Endothelial cell of umbilical vein (primary cell): ENCODE measurements at places on chromosomes 3 and 15. TPM values are rescaled to one million over a fixed set of nuclear protein-coding genes. Genes with fewer than 3 reads are reported as not detected.

GRCh38 chr15:68023307-68024101, 30.6 kb upstream of the PIAS1 start:
- no peak overlapping the region for H3K4me3 ChIP-seq
- H3K36me3 ChIP-seq = no peaks in the 10 kb centered on the region
- H3K4me1 ChIP-seq = no peaks in the 10 kb centered on the region
- peaks cover 1% of the 10 kb centered on the region for H3K27me3 ChIP-seq

Gene ABTB1
- total RNA-seq = 14.0 and 15.2 TPM in 2 replicates

Gene AGBL1
- total RNA-seq = not detected in 2 replicates

Gene TMEM207
- not detected in 2 replicates for total RNA-seq

DNA sequence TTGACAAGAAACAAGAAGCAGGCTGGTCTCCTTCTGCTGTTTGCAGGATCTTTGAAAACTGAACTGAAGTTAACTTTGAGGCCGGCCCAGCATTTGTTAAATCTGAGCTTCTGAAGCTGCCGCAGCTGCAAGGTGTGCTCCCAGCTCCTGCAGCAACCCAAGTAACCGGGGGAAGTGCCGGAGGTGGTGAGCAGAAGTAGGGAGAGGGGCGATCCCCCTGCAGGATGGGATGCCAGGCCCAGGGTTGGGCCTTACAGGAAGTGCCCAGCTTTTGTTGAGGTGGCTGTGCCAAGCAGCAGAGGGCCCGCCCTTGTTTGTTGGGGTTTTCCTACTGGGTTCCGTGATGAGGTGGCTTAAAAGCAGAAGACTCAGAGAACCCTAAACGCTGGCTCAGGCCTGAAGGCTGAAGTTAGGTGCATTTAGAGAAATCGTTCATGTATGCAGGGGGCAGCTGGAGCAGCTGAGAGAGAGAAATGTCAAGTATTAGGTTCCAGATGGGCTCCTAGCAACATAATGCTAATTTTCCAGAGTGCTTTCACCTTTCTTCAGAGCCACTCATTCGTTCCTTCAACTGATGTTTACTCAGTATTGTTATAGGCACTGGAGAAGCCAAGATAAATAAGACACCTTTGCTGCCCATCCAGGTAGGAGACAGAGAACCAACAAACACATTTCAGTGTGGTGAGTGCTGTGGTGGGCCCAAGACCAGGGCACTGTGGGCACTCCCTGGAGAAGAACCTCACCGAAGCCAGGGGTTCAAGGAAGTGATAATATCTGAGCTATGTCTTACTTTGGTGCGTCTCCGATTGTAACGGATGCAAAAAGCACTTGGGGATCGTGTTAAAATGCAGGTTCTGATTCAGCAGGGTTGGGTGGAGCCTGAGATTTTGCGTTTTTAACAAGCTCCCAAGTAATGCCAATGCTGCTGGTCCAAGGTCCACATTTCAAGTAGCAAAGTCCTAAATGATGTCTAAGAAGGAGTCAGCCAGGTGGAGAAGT, 42.2 kb upstream of the PLCL2 start:
- DNase-seq = no peak
- H3K36me3 ChIP-seq = no peaks in the 10 kb centered on the region
- no peak overlapping the region for H3K27ac ChIP-seq
- no peak overlapping the region for H3K4me3 ChIP-seq

GRCh38 chr3:117837391-117837790, 1127.8 kb downstream of the TUSC7 start:
- H3K27ac ChIP-seq = no peak overlapping the region
- DNase-seq = no peak
- no peak overlapping the region for H3K4me3 ChIP-seq
- H3K36me3 ChIP-seq = no peaks in the 10 kb centered on the region
- no peaks in the 10 kb centered on the region for H3K4me1 ChIP-seq

GRCh38 chr3:151306168-151306810, 10.3 kb downstream of the GPR87 start:
- H3K4me1 ChIP-seq = no peaks in the 10 kb centered on the region
- H3K27me3 ChIP-seq = peaks cover 2% of the 10 kb centered on the region
- no peak for DNase-seq
- no peaks in the 10 kb centered on the region for H3K36me3 ChIP-seq

DNA sequence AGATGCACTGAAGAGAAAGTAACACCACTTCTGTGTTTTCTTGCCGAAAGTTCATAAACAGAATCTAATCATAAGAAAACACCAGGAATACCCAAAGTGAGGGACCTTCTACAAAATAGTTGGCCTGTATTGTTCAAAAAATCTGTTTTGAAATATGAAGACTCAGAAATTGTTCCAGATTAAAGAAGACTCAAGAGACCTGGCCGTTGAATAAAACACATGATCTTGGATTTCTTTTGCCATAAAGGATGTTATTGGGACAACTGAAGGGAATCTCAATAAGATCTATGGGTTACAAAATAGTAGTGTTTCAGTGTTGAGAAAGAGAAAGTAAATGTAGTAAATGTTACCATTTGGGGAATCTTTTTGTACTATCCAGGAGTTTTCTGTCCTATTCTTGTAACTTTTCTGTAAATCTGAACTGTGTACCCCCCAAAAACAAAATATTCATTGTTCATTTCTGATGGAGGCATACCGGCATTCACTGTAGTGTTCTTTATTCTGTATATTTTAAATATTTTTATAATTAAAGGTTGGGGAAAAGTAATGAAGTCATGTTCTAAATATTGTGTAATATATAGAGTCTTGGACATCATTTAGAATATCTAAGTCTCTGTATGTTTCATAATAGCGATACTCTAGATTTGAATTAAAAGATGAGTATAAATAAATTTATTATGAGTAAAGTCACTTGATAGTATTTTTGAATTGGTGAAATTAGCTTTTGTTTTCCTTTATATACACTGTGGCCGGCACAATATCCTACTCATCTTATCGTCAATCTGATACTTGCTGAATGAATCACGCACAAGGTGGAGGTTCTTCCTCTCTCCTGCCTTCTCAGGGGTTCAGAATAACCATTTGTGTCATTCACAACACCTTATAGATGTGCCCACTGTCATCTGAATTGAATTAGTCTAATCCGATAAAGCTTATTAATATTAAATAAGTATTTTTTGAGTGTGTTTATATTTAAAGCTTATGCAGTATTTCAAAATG, 66.7 kb downstream of the TRAK1 start:
- peaks cover 34% of the 10 kb centered on the region for H3K4me1 ChIP-seq
- no peak overlapping the region for H3K4me3 ChIP-seq
- no peaks in the 10 kb centered on the region for H3K27me3 ChIP-seq
- DNase-seq = no peak
- no peak overlapping the region for H3K27ac ChIP-seq

DNA sequence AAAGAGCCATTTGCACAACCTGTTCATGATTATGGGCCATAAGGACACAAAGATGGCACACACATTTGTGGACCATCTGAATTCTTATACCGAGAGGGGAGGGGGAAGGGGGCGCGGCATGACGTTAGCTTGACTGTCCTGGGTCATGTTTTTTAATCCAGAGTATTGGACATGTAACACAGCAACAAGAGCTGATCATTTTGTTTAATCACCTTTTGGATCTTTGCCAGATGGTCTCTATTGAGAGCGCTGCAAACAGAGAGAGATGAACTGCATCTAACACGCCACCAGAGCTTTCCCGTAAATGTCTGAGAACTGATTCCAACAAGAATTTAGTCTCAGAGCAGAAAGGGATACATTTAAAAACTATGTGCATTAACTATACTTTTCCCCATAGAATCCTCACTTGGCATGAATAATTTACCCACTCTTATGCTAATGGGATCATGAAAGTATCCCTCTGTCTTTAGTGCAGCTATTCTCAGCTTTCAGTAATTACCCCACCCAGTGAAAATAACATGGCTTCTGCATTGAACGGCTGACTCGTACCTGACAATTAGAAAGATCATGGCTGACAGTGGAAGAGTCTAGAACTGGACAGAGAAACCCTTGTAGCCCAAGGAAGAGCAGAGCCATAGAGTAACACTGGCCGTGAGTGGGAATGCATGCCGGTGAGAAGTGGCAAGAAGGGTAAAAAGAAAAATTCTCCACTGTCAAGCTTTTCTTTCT, 22.6 kb downstream of the MEIS2 start:
- H3K36me3 ChIP-seq = peaks cover 2% of the 10 kb centered on the region
- DNase-seq = no peak
- no peaks in the 10 kb centered on the region for H3K27me3 ChIP-seq
- H3K4me1 ChIP-seq = peaks cover 7% of the 10 kb centered on the region

Gene TIGIT
- not detected in 2 replicates for total RNA-seq

GRCh38 chr15:98727115-98728040, 79.0 kb downstream of the IGF1R start:
- peak overlapping the region; percentile 98 for H3K27ac ChIP-seq
- no peaks in the 10 kb centered on the region for H3K36me3 ChIP-seq
- no peak overlapping the region for H3K4me3 ChIP-seq
- no peaks in the 10 kb centered on the region for H3K27me3 ChIP-seq
- peak; percentile 92 for DNase-seq

Gene SEMA6D
- total RNA-seq = 22.5 and 26.7 TPM in 2 replicates

Gene ENTPD3
- total RNA-seq = not detected in 2 replicates

- H3K27ac ChIP-seq = no peak overlapping the region
- peak; percentile 29 for DNase-seq
- H3K4me3 ChIP-seq = no peak overlapping the region
- H3K4me1 ChIP-seq = no peaks in the 10 kb centered on the region
- peaks cover 4% of the 10 kb centered on the region for H3K27me3 ChIP-seq
- H3K36me3 ChIP-seq = no peaks in the 10 kb centered on the region
Observed at GRCh38 chr15:89971592-89971997, 29.5 kb upstream of the ZNF710 start.

Gene SLC12A1
- total RNA-seq = not detected in 2 replicates

DNA sequence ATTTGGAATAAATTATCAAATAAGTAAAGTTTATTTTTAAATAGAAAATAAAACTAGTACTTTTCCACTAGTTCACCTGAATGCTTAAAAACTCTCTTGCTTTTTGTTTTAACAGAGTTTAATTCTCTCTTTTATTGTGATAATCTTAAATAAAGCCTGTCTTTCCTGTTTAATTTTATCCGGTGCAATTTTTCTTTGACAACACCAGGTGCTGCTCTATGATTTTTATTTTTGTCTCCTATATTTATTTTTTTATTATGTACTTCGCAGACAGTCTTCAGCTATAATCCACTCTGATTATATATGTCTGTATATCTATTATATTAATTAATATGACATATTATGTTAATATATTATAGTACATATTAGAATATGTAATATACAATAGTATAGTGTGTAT, 1293.0 kb upstream of the EPHA6 start:
- no peak overlapping the region for H3K27ac ChIP-seq
- no peaks in the 10 kb centered on the region for H3K27me3 ChIP-seq
- H3K4me3 ChIP-seq = no peak overlapping the region
- DNase-seq = no peak
- H3K36me3 ChIP-seq = no peaks in the 10 kb centered on the region

Gene WDR93
- not detected in 2 replicates for total RNA-seq

GRCh38 chr3:190305406-190305805, 16.8 kb downstream of the CLDN1 start:
- no peak overlapping the region for H3K27ac ChIP-seq
- peak; percentile 13 for DNase-seq
- no peak overlapping the region for H3K4me3 ChIP-seq

Gene HIGD2B
- total RNA-seq = not detected in 2 replicates

DNA sequence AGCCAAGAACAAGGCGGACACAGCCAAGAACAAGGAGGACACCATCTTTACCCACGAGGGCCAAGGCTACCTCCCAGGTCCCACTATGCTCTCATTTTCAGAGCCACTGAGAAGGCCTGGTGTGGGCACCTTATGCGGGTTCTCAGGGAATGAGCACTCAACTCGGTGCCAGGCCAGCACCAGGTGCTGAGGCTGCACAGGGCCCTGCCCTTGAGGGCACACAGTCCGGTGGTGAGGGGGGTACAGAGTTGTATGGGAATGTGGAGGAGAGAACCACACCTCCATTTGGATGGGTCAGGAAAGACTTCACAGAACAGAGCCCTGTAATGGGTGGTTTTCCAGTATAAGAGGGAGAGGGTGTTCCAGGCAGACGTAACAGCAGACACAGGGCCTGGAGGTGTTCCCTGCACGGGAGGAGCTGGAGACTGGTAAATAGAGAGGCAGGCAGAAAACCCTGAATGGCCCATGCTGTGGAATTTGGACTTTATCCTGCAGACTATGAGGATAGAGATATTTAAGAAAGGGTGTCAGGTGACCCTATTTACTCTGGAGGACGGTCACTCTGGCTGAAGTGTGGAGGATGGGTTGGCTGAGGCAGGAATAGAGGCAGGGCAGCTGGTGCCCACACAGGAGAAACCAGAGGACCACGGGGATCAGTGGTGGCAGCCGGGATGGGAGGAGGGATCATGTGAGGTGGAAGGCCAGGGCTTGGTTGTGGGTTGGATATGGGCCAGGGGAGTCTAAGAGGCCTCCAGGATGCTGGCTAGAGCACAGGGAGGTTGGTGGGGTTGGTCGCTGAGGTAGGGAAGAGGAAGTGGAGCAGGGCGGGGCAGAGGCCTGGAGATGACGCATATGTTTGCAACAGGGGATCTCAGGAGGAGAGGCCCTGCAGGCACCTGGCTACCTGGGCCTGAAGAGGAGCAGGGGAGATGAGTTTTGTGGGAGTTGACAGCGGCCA, 34.6 kb downstream of the CRABP1 start:
- H3K27me3 ChIP-seq = peaks cover 3% of the 10 kb centered on the region
- DNase-seq = no peak
- H3K4me3 ChIP-seq = no peak overlapping the region
- H3K4me1 ChIP-seq = no peaks in the 10 kb centered on the region
- H3K36me3 ChIP-seq = no peaks in the 10 kb centered on the region

- H3K27ac ChIP-seq = no peak overlapping the region
- H3K4me3 ChIP-seq = no peak overlapping the region
- no peaks in the 10 kb centered on the region for H3K36me3 ChIP-seq
- H3K27me3 ChIP-seq = no peaks in the 10 kb centered on the region
Observed at GRCh38 chr3:101148001-101148400, 154.8 kb upstream of the ABI3BP start.

Gene CTXN2
- total RNA-seq = 0.14 TPM in 1 of 2 replicates, not detected in the other

GRCh38 chr15:69478259-69478781, 25.7 kb downstream of the RPLP1 start:
- H3K27ac ChIP-seq = no peak overlapping the region
- no peaks in the 10 kb centered on the region for H3K27me3 ChIP-seq
- peaks cover 15% of the 10 kb centered on the region for H3K4me1 ChIP-seq
- no peaks in the 10 kb centered on the region for H3K36me3 ChIP-seq
- DNase-seq = peak; percentile 48
- H3K4me3 ChIP-seq = no peak overlapping the region

Gene SCN5A
- 13.1 and 20.0 TPM in 2 replicates for total RNA-seq

GRCh38 chr15:80036071-80036470, 23.4 kb upstream of the ZFAND6 start:
- DNase-seq = no peak
- H3K4me1 ChIP-seq = peaks cover 18% of the 10 kb centered on the region
- no peaks in the 10 kb centered on the region for H3K27me3 ChIP-seq
- no peak overlapping the region for H3K27ac ChIP-seq

- no peaks in the 10 kb centered on the region for H3K4me1 ChIP-seq
- H3K36me3 ChIP-seq = no peaks in the 10 kb centered on the region
- DNase-seq = no peak
- no peak overlapping the region for H3K4me3 ChIP-seq
- H3K27me3 ChIP-seq = no peaks in the 10 kb centered on the region
Observed at GRCh38 chr3:103966749-103967148, 1400.0 kb upstream of the ALCAM start.
